GF-D8 (cell line): ENCODE measurements at places on chromosomes 7 and 10.

GRCh38 chr10:28800144-28800543, 122.8 kb downstream of the BAMBI start:
- no peak for DNase-seq

DNA sequence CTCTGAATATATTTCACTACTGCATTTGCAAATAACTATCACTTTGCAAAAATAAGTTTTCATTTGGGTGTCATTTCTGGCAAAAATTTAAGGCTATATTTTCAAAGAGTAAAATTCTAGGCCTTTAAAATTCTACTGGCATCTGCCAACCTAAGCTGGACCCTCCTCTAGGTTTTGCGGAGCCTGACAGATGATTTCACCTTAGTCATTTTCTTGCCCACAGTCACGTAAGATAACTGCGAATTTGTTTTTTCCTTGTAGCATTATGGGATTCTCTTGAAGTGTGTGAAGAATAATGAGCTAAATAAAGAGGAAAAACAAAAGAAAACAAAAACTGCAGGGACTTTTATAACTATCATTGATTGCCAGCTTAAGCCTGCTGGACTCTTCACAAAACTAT, 7.8 kb downstream of the MEOX2 start:
- DNase-seq, result no peak

- no peak for DNase-seq
Observed at GRCh38 chr7:121138262-121138933, 149.9 kb downstream of the CPED1 start.

DNA sequence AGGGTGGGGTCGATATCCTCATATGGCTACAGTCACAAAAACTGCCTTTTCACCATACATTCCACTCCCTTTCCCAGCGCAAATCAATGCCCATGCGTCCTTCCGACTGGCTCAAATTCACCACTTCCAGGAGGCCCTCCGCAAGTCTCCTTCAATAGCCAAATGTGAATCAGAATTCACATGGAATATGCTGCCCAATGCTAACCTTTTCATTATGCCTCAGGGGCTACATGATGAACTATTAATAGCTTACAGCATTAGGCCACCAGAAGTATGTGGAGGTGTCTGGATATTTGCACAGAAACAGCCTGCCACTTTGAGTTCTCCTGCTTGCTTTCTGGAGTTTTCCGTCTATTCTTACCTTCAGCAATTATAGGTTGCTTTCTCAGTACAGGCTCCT, 27.7 kb downstream of the RGS10 start:
- no peak for DNase-seq

DNA sequence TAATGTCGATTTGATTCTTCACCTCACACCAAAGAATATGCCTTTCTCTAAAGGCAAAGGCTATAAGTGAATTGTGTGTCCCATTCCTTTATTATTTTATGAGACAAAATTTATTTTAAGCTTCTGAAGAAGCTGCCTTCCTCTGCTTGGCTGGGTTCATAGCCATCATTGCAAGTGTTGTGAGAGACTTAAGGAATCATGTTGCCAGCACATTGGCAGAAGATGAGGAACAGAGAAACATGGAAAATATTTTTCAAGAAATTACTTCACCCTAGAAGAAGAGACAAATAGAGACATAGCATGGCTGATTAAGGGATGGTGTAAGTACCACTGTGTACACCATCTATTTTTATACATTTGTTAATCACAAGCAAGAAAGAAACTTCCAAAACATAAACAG, 230.1 kb upstream of the SEMA3E start:
- DNase-seq, result no peak

GRCh38 chr7:29812185-29812876, 6.0 kb downstream of the WIPF3 start:
- DNase-seq, result no peak

DNA sequence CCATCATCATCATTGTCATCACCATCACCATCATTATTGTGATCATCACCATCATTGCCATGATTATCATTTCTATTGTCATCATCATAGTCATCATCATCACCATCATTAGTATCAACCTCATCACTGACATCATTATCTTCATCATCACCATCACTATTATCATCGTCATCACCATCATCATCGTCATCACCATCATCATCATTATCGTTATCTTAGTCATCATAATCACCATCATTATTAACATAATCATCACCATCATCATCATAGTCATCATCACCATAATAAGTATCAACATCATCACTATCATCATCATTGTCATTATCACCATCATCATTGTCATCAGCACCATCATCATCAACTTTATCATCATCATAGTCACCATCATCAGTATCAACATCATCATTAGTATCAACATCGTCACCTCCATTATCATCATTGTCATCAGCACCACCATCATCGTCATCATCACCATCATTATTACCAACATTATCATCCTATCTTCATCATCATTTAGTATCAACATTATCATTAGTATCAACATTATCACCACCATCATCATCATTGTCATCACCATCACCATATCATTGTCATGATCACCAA, 241.3 kb downstream of the ADARB2 start:
- DNase-seq, result no peak

GRCh38 chr10:110834629-110835301, 37.0 kb upstream of the PDCD4 start:
- DNase-seq, result peak; percentile 9

GRCh38 chr7:146826329-146826728, 709.7 kb downstream of the CNTNAP2 start:
- no peak for DNase-seq
